SK-N-SH (cell line): ENCODE measurements at places on chromosomes 7 and 10. TPM values are rescaled to one million over a fixed set of nuclear protein-coding genes. Genes with fewer than 3 reads are reported as not detected.

Gene CTAGE15
- polyA plus RNA-seq = 0.07 TPM in 1 of 2 replicates, not detected in the other

Gene GRID1
- polyA plus RNA-seq = 0.13 and 0.24 TPM in 2 replicates

Gene GUSB
- polyA plus RNA-seq = 67.6 and 96.9 TPM in 2 replicates

Gene HDAC9
- 11.6 and 19.8 TPM in 2 replicates for polyA plus RNA-seq

Gene CPEB3
- 0.36 TPM in 2 replicates for polyA plus RNA-seq

Gene BMPER
- polyA plus RNA-seq = 18.2 and 20.0 TPM in 2 replicates

Gene CYP26C1
- polyA plus RNA-seq = not detected in 2 replicates

Gene TRIM50
- not detected in 2 replicates for polyA plus RNA-seq

Gene RP9
- polyA plus RNA-seq = 31.6 and 32.0 TPM in 2 replicates

Gene TLX1
- polyA plus RNA-seq = 0.02 TPM in 1 of 2 replicates, not detected in the other

Gene FBXL13
- 1.1 and 2.0 TPM in 2 replicates for polyA plus RNA-seq

Gene CYP2C19
- not detected in 2 replicates for polyA plus RNA-seq

Gene LIPF
- 0.06 and 0.07 TPM in 2 replicates for polyA plus RNA-seq

Gene LMOD2
- 0.05 TPM in 1 of 2 replicates, not detected in the other for polyA plus RNA-seq

Gene ASB10
- polyA plus RNA-seq = not detected in 2 replicates

Gene RNF32
- polyA plus RNA-seq = 2.2 and 2.3 TPM in 2 replicates
